ENCODE measurements at places on chromosomes 3 and 15.

- no peak for DNase-seq
Observed at GRCh38 chr3:81492040-81492439, 269.4 kb downstream of the GBE1 start.

DNA sequence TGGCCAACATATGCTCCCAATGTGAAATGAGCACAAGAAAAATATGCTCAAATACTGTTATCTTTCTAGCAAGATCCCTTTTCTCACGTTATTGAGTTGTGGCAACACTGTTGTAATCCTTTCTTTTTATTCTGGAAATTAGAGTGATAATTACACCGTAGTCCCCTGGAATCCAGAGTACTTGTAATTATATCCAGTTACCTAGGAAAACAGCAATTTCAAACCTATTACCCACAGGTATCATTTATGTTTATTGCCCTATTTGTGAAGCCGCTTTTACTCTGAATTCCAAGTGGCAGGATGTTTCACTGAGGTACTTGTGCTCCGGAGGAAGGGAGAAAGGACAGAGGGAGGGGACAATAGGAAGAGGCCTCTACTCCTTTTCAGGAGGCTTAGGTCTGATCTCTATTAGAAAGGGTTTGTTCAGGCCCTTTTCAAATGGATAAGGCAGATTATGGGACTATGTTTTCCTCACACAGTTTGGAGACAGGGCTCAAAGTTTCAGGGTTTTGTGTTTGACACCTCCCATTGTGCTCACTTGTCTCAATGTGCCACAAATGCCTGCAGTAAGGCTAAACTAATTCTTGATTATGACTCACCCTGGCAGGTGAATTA lies 646.6 kb downstream of the TUSC7 start:
- DNase-seq = no peak

DNA sequence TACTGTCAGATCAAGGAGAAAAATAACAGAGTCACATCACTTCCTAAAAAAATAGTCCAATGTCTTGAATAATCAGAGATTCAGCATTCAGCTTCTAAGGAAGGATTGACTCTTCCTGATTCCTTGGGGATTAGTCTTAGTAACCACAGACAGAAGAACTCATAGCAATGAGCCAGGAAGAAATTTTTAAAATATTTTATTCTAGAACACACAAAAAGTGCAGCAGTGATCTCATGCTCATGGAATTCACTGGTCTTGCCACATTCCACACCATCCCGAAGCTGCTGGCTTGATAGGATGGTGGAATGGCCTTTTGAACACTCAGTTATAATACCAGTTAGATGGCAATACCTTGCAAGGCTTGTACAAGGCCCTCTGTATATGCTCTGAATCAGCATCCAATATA lies 43.0 kb upstream of the ABI3BP start:
- no peak for DNase-seq

DNA sequence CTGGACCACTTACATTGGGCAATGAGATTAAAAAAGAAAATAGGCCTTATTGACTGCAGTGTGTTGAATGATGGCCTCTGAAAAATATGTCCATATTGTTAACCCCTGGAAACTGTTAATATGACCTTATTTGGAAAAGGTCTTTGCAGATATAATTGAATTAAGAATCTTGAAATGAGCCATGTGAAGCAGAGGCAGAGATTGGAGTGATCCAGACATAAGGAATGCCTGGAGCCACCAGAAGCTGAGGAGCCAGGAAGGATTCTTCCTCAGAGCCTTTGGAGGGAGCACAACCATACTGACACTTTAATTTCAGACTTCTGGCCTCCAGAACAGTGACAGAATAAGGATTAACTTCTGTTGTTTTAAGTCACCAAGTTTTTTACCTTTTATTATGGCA lies 510.4 kb upstream of the AGTR1 start:
- no peak for DNase-seq

DNA sequence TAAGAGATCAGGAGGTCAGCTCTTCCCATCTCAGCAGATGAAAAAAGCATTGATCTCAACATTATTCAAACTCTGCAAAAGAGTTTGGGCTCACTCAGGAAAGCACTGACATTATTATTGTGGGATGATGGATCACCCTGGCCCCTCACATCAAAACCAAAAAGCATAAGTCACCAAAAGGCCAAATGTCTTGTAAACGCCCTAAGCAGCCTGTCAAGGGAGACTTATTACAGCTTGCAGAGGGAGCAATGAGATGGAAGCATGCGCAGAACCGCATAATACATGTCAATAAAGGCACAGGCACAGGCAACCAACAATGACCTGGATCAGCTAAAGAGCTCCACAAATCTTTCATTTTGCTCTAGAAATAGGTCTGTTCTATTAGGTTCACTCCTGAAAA lies 4.6 kb downstream of the FSIP1 start:
- DNase-seq = no peak

DNA sequence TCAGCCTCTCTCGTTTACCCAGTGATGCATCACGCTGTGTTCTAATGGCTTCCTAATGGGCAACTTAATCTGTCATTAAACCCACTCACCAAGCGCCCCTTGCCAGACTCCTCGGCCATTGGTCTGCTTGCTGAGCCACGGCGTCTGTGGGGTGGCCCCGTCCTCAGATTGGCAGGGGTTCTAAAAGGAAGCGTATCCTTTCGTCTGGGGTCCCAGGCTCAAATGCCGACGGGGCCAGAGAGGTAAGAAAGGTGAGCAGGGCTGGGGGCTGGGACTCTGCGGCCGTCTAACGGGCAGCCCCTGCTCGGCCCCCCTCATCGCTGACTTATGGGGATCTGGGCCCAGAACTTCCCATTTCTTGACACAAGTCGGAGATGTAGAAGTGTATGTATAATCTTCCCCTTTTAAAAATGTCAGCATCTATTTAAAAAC lies 315.1 kb upstream of the PROK2 start:
- DNase-seq = peak; percentile 35
